ENCODE measurements at places on chromosomes 4 and X.
A peak's percentile ranks its signal among the peaks of the same experiment; 100 is the strongest.

GRCh38 chr4:168722391-168722790 is 225.5 kb downstream of the PALLD start:
- DNase-seq: no peak

- DNase-seq: peak; percentile 87
These were observed at the start of gene TMEM164 for GRCh38 chrX:110002300-110003166. Gene TMEM164, plus strand, starts transcription at chrX:110003114. Its CDS starts 661 bp downstream, at chrX:110003775.

DNA sequence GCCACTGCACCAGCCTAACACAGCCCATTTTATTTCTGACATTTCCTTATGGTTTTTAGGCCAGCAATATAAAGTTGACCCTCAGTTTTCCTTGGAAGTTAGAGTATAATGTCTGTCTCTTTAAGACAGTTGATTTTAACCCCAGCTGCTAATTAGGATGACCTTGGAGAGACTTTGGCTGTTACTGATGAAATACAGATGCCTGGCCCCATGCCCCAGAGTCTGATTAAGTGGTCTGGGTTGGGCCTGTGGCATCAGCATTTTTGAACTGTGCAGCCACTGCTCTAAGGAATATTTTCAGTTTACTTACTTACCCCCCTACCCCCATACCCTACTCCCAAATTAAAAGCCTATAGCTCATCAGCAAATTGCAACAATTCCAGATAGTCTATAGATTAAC is 85.8 kb downstream of the DCLK2 start:
- peak; percentile 35 for DNase-seq

DNA sequence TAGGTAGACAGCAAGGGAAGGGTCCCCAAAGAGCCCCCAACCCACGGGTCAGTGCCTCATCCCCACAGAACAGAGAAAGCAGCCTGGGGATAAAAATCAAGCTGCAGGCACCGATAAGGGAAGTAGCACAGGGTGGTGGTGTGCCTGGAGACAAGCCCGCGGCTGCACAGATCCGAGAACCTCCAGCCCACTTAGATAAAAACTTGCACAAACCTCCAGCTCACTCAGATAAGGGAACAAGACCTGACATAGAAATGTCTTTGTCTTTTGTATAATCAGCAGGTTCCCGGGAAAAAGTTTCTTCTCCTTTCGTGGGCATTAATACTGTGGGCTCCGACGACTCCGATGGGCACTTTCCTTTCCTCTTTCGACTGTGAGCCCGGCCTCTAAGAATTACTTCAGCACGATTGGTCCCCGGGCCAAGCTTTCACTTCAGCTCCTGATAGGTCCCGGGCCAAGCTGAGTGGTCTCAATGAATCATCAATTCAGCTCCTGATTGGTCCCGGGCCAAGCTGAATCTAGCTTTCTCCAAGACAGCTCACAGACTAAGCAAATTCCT is 32.4 kb downstream of the PRDX4 start:
- DNase-seq: no peak

GRCh38 chr4:38192516-38192915 is 232.3 kb downstream of the PTTG2 start:
- no peak for DNase-seq

DNA sequence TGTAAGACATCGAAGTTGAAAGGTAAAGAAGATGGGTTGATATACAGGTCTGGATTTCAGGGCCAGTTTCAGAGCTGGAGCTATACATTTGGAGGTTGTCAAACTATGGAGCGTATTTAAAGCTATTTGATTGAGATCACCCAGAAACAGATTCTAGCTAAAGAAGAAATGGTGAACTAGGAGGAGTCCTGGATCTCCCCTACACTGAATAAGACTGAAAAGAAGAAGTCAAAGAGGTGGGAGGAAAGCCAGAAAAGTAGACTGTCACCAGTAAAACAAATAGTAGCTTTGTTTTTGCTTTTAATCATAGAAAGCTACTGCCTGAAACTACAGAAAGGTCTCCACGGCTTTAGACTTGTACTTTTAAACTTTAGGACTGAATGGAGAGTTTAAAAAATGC is 5.0 kb upstream of the NDP start:
- DNase-seq: no peak

DNA sequence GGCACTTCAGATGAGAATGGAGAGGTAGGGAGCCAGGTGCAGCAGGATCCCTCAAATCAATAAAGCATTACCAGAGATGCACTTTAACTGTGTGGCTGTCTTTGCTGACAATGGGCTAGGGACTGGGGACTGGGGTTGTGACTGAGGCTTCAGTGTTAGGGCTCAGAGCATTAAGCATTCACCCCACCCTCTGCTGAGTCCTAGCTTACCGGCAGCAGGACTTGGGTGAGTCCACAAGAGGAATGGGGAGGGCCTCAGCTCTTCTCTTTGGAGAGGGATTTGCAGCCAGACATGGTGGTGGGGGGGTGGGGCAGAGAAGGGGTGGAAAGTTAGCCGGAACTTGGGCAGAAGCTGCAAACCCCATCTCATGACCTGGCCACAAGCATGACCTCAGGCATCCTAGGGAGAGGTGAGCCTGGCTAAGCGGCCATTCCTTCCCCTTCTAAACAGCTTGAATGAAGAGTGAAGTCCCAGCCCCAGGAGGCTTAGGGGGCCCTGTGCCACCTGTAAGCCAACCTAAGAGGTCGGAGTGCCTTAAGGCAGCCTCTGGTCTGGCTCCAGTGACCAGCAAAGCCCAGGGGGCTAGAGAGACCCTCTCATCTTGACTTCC is 78.4 kb downstream of the STARD8 start:
- DNase-seq: no peak

GRCh38 chr4:30952526-30953219 is 232.5 kb downstream of the PCDH7 start:
- DNase-seq: no peak

- no peak for DNase-seq
These were observed 438.5 kb upstream of the INTU start for GRCh38 chr4:127194281-127194680.

DNA sequence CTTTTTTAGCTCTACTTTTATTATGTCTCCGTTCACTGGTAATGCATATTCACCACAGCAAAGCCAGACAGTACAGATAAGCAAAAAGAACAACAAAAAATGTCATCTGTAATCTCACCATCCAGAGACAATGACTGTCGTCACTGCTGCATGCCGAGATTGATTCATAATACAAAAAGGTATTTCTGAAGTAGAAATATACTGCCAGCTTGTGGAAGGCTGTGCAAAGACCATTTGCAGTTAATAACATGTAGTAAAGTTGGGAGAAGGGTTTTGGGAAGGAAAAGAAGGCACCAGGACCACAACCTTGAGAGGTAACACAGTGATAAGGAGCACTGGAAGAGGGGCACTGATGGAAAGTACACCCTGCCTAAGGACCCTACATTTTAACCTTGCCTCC is 223.0 kb upstream of the ZIC3 start:
- no peak for DNase-seq

DNA sequence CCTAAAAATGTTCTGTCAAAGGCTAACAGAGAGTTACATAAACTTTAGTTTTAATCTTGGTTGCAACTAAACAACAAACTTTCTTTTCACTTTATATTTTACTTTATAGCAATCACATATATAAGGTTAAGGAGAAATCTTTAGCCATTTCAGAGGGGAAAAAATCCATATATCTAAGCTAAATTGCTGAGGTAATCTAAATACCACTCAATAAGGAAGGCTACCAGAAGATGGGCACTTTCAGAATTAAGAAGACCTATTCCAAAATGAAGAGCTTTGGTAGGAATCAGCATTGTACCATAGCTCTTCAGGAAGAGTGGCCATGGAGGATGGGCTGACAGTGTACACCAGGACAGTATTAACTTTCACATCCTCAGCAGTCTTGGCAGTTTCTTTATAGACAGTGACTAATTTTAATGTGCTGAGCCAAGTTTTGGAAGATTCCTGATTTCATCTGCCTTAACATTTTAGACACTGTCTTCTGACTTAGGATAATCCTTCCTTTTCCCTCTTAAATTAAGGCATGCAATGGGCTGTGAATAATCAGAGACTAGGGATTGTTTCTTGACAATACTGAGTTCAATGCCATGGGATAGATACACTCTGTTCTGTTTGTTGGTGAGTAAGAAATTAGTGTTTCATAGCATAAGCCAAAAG is 7.1 kb downstream of the FAT4 start:
- DNase-seq: no peak

- no peak for DNase-seq
These were observed 37.3 kb downstream of the APBB2 start for GRCh38 chr4:41177016-41177415.

- no peak for DNase-seq
These were observed 24.2 kb downstream of the SLC25A4 start for GRCh38 chr4:185167234-185167633.

DNA sequence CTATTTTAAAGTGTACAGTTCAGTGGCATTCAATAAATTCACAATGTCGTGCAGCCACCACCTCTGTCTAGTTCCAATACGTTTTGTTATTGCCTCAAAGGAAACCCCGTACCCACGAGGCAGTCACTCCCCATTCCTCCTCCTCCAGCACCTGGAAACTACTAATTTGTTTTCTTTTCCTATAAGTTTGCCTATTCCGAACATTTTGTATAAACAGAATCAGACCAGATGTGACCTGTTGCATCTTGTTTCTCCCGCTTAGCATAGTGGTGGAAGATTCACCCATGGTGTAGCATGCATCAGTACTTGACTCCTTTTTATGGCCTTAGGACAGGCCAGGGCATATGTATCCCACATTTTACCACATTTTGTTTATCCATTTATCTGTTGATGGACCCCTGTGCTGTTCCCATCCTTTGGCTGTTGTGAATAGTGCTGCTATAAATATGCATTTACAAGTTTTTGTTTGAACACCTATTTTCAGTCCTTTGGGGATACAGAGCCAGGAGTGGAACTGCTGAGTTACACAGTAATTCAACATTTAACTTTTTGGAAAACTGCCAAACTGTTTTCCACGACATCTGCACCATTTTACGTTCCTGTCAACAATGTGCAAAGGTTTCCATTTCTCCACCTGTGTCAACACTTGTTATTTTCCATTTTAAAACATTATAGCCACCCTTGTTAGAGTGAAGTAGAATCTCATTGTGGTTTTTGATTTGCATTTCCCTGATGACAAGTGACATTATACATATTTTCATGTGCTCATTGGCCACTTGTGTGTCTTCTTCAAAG is 57.8 kb upstream of the STX18 start:
- DNase-seq: no peak

- DNase-seq: no peak
These were observed 39.9 kb downstream of the APBB2 start for GRCh38 chr4:41174444-41174843.

- no peak for DNase-seq
These were observed 202.2 kb upstream of the ETNPPL start for GRCh38 chr4:108965016-108965415.

DNA sequence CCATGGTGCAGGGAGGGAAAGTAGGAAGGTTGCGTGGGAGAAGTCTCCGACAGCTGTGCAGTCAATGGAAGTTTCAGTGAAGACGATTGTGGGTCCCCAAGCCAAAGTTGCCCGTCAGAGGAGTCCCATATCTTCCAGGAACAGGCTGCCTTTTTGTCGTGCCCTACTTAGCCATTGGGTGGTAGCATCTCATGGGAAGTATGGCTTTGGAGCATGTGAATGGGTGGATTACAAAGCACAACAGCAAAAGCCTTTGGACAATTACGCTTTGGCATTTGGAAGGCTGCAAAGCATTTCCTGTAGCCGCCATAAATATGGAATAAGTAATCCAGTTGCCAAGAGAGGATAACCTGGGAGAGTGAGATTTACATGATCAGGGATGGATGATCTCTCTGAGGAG is 300.7 kb upstream of the BOD1L1 start:
- DNase-seq: no peak

DNA sequence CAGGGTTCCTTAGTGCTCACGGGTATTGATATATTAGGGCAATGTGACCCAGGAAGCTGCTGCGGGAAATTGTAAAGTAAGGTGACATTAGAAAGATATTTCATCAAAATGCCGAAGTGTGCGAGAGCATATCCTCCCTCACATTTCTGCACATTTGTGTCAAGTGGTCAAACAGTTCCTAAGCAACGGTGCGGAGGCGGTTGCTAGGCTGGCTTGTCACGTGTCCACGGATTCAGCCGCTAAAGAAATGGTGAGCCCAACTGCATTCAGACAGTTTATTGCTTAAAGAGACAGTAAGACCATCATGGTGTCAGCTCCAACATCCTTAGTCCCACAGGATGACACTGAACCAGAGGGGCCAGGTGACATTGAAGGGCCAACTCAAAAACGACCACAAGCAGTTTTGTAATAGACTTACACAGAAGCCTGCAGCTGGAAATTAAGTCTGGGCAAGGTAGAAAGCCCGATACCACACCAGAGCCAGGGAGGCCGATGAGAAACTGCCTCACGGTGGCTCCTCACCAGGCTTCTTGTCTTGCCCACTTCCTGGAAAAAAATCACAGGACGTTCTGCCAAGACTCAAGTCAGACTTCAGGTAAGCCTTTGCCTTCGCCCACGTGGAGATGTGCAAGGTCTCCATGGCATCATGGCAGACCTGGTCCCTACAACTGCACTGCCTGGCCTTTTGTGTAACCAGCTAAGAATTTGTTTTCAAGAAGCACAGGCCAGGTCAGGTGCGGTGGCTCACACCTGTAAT is 50.4 kb downstream of the USP11 start:
- peak; percentile 38 for DNase-seq

- no peak for DNase-seq
These were observed 159.3 kb downstream of the PTCHD1 start for GRCh38 chrX:23493941-23494374.

DNA sequence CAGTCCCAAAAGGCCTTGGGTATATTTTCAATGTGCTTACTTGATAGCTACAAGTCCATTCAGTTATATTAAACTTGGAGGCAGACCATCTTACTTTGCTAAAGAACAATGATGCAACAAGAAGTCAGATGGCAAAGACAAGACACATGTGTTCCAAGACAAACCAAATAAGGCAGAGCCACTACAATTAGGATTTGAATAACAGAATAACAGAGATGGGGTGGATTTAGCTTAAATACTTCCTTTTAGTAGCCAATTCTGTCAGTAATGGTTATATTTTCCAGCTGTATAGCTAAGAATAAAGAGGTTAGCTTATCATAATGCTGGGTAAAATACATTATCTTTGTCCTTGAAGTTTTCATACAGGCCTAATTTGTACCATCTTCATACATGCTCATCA is 37.7 kb upstream of the FRAS1 start:
- DNase-seq: peak; percentile 27

DNA sequence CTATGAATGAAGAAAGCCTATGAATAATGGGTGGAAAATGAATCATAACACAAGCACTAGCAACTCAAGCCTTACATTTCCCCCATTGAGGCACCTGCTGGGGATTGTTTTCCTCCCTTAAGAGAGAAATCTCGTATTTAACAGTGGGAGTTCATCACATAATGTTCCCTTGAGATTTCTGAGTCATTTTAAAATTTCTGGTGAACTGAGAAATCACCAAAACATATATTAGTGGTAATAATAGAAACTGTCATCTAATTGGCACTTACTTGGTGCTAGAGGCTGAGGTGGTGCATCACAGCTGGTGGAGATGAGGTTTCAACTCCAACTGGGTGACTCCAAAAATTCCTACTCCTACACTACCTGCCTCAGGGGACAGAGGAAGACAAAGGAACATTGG is 561.3 kb upstream of the LCORL start:
- no peak for DNase-seq

Data from SK-N-SH (cell line).